ENCODE measurements at places on chromosomes 13 and 19.

- DNase-seq = no peak
- H3K4me1 ChIP-seq = 0 out of 2 replicates have a peak, but pooled peaks cover 3% of the 10 kb centered on the region
- no peak overlapping the region for H3K4me3 ChIP-seq
- H3K27me3 ChIP-seq = no peaks in the 10 kb centered on the region
- no peak overlapping the region for H3K27ac ChIP-seq
Measured at GRCh38 chr13:83815598-83815997, 66.7 kb downstream of the SLITRK1 start.

- no peaks in the 10 kb centered on the region for H3K36me3 ChIP-seq
- no peak overlapping the region for H3K27ac ChIP-seq
- H3K27me3 ChIP-seq = 0 out of 2 replicates have a peak, but pooled peaks cover 8% of the 10 kb centered on the region
Measured at GRCh38 chr13:91273675-91274074, 73.8 kb upstream of the MIR17HG start.

GRCh38 chr13:21546372-21546771, 57.6 kb downstream of the MICU2 start:
- H3K4me3 ChIP-seq = no peak overlapping the region
- H3K27ac ChIP-seq = no peak overlapping the region
- H3K36me3 ChIP-seq = no peaks in the 10 kb centered on the region
- H3K27me3 ChIP-seq = no peaks in the 10 kb centered on the region

DNA sequence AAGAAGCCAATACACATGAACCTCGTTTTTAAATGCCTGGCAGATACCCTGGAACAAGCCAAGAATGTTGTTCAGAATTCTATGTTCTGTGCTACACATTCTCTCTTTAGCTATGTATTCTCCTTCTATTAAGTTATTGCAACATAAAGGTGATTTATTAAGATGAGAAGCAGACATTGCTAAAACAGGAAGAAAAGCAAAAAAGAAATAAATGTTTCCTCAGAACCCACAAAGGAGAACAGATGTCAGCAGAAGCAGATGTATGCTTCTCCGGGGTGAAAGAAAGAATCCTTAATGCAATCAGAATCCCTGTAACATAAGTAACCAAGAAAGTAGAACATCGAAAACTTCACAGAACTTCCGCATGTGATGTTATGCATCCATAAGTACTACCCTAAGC, 302.9 kb downstream of the DCT start:
- no peaks in the 10 kb centered on the region for H3K4me1 ChIP-seq
- no peaks in the 10 kb centered on the region for H3K27me3 ChIP-seq
- H3K27ac ChIP-seq = no peak overlapping the region
- no peaks in the 10 kb centered on the region for H3K36me3 ChIP-seq

GRCh38 chr19:36773223-36773579, 594 bp upstream of the ZNF850 start:
- H3K4me1 ChIP-seq = no peaks in the 10 kb centered on the region
- DNase-seq = no peak
- no peak overlapping the region for H3K27ac ChIP-seq
- no peaks in the 10 kb centered on the region for H3K36me3 ChIP-seq

DNA sequence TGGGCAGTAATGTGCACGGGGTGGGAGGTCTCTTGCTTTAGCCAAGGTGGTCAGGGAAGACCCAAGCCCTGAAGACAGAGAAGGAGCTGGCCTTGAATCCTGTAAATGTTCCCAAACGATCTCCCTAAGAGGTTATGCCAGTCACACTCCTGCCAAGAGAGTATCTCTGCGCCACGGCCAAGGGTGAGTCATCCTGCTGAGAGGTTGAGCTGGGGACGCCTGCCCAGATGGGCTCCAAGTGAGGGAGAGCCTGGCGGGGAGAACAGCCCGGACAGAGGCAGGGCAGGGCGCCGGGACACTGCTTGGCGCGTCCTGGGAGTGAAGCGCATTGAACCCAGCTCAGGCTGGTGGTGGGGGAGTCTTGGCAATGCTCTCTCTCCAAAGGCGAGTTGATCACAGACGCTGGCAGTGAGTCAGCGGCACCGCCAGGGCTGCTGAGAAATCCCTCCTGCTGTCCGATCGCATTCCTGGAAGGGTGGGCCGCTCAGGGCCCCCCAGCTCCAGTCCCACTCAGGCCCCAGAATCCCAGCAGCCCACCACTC, 16.4 kb downstream of the SULT2B1 start:
- peak overlapping the region; percentile 54 for H3K4me3 ChIP-seq
- H3K4me1 ChIP-seq = peaks cover 18% of the 10 kb centered on the region
- peak; percentile 83 for DNase-seq
- no peaks in the 10 kb centered on the region for H3K27me3 ChIP-seq

DNA sequence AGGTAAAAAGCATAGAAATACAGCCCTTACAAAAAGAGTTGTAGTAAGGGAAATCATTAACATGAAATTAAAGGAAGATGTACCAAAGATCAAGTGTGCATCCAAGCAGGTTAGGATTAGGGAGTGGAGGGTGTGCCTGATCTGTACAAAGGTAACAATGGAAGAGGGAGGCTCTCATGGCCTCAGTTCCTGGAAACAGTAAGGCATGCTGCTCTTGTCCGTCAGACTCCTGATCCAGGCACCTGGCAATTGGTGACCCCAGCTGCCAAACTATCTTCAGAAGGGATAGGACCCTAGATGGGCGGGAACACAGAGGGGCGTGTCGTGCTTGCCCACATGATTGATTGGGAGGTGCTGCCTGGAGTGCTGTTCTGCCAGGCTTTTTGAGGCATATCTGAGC, 4.5 kb downstream of the TEX26 start:
- H3K4me3 ChIP-seq = no peak overlapping the region
- H3K36me3 ChIP-seq = no peaks in the 10 kb centered on the region
- DNase-seq = no peak
- no peak overlapping the region for H3K27ac ChIP-seq
- H3K27me3 ChIP-seq = peaks cover 48% of the 10 kb centered on the region

GRCh38 chr19:1992759-1993260, 22.7 kb downstream of the BTBD2 start:
- H3K36me3 ChIP-seq = peaks cover 10% of the 10 kb centered on the region
- H3K4me1 ChIP-seq = no peaks in the 10 kb centered on the region
- no peak overlapping the region for H3K27ac ChIP-seq
- H3K4me3 ChIP-seq = no peak overlapping the region

DNA sequence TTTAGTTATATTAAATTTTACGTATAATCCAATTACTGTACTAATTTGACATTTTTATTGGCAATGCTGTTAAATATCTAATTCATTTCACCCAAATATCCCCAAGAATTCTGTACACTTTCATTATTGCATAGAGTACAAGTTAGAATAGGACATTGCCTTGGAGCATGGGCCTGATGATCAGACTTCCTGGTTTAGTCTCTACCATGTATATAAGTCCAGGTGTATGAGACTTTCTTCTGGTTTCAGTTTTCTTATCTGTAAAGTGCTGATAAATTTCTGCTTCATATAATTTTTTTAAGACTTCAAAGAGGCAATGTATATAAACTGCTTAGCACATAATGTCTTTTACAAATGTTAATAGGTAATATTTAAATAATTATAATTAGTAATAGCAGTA, 179.4 kb downstream of the KLF12 start:
- peaks cover 7% of the 10 kb centered on the region for H3K4me1 ChIP-seq
- DNase-seq = no peak

DNA sequence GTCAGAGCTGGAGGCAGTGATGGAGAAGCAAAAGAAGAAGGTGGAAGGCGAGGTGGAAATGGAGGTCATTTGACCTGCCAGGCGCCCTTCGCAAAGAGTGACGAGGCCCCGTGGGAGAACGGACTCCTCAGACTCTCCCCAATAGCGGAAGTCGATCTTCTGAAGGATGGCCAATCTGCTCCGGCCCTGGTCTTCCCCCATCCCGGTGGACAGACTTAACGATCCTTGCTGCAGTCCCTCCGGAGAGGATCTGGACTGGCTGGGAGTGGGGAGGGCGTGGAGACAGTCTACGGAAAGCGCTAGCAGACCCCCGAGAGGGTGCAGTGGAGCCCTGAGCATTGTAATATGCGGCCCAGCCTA, 11.9 kb downstream of the EPS8L1 start:
- DNase-seq = no peak
- H3K4me3 ChIP-seq = no peak overlapping the region
- no peaks in the 10 kb centered on the region for H3K27me3 ChIP-seq
- no peaks in the 10 kb centered on the region for H3K4me1 ChIP-seq

- no peak overlapping the region for H3K27ac ChIP-seq
- H3K4me3 ChIP-seq = peak overlapping the region; percentile 99
- peaks cover 43% of the 10 kb centered on the region for H3K36me3 ChIP-seq
- peaks cover 8% of the 10 kb centered on the region for H3K4me1 ChIP-seq
Measured at GRCh38 chr19:43667126-43667875, 2.7 kb downstream of the PLAUR start.

DNA sequence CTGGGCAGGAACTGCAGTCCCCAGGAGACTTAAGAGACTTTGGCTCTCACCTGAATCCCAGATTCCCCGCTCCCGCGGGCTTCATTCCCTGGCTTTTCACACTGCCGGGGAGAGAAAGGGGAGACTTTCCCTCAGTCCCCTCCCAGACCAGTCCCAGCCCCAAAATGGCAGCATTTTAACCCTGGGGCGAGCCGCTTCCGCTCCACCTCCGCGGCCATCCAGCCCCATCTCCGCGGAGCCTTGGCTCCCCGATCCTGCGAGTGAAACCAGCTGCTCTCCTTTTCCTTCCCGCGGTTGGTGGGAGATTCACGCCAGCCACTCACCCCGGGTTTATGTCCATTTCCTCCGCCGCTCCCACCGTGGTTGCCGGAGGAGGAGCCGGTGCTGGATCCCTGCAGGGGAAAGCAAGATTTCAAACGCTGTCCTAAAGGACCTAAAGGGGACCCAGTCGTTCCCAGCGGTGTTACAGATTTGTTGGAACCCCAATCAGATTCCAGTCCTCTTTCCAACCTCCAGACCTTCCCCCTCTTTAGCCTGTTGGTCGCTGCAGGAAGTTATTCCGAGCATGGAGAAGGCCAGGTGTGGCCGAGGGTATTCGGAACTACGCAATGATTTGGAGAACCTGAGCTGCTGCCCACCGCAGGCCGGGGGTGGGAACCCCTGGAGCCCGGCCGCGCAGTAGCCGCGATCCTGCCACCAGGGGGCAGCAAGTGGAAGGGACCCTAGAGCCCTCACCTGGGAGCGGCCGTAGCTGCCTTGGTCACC, 3.4 kb downstream of the DMKN start:
- H3K27me3 ChIP-seq = no peaks in the 10 kb centered on the region
- H3K36me3 ChIP-seq = no peaks in the 10 kb centered on the region
- H3K27ac ChIP-seq = peak overlapping the region; percentile 77
- H3K4me3 ChIP-seq = peak overlapping the region; percentile 96
- H3K4me1 ChIP-seq = peaks cover 13% of the 10 kb centered on the region

- H3K4me3 ChIP-seq = no peak overlapping the region
- no peak for DNase-seq
- H3K4me1 ChIP-seq = no peaks in the 10 kb centered on the region
- no peaks in the 10 kb centered on the region for H3K27me3 ChIP-seq
Measured at GRCh38 chr13:110993788-110994187, 78.9 kb upstream of the ANKRD10 start.

DNA sequence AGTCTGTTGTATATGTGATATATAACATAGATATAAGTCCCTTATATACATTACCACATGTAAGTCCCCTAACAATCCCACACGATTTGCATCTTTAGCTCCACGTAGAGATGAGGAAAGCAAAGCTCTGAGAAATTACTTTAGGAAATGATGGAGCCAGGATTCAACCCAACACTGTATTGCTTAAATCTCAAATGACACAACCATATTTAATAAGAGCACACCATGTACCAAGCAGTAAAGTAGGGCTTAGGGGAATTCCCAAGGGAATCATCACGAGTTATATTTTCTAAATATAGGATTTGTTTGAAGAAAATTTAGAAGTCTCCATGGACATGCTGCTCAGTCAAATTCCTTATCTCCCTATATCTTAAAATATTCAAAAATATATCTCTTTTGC, 61.3 kb upstream of the POMP start:
- no peak overlapping the region for H3K27ac ChIP-seq
- H3K27me3 ChIP-seq = peaks cover 76% of the 10 kb centered on the region
- H3K36me3 ChIP-seq = no peaks in the 10 kb centered on the region
- no peak overlapping the region for H3K4me3 ChIP-seq

- no peaks in the 10 kb centered on the region for H3K27me3 ChIP-seq
- no peak overlapping the region for H3K4me3 ChIP-seq
- H3K4me1 ChIP-seq = no peaks in the 10 kb centered on the region
- no peak overlapping the region for H3K27ac ChIP-seq
- DNase-seq = peak; percentile 50
- H3K36me3 ChIP-seq = peaks cover 14% of the 10 kb centered on the region
Measured at GRCh38 chr13:98466634-98467236, 110.2 kb downstream of the STK24 start.

DNA sequence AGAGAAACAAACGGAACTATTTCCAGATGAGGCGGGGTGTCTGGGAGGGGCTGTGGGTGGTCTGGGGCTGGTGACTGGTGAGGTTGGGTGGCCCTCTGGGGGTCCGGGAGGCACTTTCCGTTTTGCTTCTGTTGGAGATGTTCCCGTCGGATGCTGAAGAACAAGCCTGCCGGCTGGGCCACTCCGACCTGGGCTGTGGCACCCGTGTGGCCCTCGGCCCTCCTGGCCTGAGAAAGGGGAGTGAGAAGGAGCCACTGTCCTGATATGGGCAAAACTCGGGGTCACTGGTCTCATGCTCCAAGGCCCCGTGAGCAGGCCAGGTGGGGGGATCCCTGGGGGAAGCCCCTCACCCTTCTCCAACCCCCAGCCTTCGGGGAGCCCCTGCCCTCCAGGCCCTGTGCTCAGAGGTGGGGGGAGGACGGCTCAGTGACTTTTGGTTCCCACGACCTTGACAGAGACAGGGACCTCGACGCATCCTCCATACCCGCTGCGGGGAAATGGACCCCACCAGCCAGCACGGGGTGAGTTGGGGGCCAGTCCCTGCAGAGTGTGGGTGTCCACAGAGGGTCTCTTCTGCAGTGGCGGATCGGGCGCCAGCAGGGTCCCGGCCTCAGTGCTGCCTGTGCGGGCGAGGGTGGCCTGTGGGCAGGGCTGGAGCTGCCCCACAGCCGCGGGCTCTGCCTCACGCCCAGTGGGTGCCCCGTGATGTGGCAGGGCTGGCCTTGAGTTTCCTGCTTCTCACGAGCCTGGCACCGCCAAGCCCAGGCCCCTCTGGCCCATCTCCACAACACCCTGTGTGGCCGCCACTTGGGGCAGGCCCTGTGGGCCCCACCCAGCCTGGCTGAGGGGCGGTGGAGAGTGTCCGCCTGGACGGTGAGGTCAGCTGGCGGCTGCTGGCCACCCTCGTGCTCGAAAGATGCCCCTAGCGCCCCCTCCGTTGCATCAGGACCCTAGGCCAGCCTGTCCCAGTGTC, 4.4 kb upstream of the TBXA2R start:
- no peaks in the 10 kb centered on the region for H3K27me3 ChIP-seq
- H3K27ac ChIP-seq = no peak overlapping the region
- H3K4me3 ChIP-seq = no peak overlapping the region
- H3K36me3 ChIP-seq = no peaks in the 10 kb centered on the region
- H3K4me1 ChIP-seq = peaks cover 11% of the 10 kb centered on the region

Measured in PC-3 (cell line).